Suppressor macrophage treated with lipopolysaccharide for 1 hour (primary cell): ENCODE measurements at places on chromosomes 6 and 20.

DNA sequence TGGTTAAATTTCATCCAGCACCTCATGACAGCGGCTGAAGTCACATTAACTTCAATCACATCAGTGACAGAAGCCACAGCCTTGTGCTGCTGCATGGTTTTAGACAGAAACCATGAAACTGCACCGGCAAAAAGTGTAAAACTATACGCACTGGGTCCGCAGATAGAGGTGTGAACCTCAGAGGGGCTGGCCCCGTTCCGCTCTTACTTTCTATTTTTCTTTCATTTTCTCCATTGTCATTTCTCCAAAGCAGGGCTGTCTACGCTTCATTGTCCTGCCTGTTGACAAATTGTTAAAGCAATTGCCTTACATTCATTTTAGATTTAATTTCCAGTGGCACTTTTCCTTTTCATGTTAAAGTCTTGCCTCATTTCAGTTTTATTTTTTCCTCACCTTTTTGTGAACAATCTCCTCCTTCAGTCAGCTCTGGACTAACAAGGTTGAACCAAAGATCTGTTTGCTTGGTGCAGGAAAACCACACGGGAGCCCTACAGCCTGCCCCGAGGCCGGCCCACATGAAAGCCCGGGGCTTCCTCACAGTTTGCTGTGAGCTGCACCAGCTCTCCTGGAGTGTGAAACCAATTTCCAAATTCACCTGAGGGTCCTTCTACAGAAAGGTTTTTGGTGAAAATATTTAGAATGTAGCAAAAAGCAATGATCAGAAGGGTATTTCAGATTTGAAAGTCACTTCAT, 63.7 kb downstream of the PRR18 start:
- DNase-seq, result no peak

- peak; percentile 76 for DNase-seq
Observed at GRCh38 chr6:27161946-27162603, 85.4 kb upstream of the PRSS16 start.

DNA sequence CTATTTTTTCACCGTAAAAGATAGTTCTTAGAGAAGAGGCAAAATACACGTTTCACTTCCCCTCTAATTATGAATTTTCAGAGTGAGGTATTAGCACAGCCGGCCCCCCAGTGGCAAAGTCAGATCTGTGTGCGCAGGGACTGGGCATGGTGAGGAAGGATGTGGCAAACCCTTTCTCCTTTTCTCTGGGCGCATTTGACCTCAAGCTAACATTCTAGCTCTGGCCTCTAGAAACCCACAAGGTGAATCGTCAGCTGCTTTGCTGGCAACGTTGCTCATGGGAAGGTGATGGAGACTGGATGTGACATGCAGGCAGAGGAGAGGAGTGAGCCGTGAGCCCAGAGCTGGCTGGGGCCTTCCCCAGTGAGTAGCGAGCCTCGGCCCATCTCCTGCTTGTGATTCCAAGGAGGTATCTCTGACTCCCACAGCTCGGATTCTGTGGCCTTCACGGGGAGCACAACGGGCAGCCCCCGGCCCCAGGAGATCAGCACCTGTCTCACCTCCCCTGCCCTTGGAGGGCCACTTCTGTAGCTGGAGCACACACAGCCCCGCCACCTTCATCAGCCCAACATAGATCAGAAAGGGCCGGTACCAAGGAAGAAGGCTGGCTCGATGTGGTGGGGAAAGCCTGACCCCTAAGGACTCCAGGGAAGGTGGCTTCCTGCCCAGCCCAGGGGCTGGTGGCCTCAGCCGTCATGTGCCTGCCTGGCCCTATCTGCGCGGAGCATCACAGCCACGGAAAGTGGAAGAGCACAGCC, 152.8 kb downstream of the TAF4 start:
- DNase-seq, result no peak

- peak; percentile 96 for DNase-seq
Observed at GRCh38 chr6:219641-220198, 72.6 kb upstream of the DUSP22 start.

GRCh38 chr20:49515586-49515985, 33.1 kb upstream of the KCNB1 start:
- DNase-seq, result no peak

DNA sequence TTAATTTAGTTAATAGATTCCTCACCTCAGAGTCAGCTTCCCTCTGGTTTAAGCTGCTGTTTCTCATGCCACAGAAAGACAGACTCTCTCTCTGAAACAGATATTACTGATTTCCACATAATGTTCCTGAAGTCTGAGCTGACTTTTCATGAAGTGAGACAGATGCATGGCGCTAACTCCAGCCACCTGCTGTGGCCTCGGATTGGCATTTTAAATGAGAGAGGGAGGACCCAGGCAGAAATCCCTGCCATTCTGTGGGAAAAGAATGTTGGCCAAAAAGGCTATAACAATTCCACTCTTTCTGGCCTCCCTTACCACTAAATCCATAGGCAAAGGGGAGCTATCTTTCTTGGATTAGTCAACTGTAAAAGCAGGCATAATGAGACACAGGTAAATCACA, 354.1 kb upstream of the CDH4 start:
- DNase-seq, result no peak

GRCh38 chr6:163118941-163119340, 295.6 kb upstream of the QKI start:
- DNase-seq, result no peak

DNA sequence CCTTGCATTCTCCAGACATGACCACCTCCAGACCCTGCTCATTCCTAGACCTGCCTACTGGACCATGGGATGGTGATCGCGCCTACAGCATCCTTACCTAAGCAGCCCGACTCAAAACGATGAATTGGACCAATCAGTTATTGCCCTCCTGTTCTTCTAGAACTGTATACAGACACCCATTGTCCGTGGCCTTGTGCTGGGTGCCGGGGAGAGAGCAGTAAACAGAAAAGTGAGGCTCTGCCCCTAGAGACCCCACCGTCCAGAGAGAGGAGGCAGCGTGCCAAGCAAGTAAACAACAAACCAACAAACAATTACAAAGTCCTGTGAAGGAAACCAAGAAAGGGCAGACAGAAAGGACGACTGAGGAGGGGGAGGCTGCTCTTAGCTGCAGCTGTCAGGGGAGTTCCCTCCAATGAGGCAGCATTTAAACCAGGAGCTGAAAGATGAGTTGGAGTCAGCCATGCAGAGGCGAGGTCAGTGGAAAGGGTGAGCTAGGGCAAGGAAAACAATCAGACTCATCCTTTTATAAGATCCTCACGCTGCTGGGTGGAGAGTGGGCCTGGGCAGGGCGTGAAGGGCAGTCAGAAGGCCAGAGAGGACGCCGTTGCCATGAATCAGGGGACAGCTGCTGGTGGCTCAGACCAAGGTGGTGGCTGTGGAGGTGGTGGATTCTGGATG, 37.6 kb upstream of the BLCAP start:
- DNase-seq, result no peak

GRCh38 chr6:109202409-109203264, 107.3 kb downstream of the CEP57L1 start:
- peak; percentile 24 for DNase-seq

GRCh38 chr6:35948725-35949124, 27.8 kb upstream of the SRPK1 start:
- DNase-seq, result peak; percentile 28

DNA sequence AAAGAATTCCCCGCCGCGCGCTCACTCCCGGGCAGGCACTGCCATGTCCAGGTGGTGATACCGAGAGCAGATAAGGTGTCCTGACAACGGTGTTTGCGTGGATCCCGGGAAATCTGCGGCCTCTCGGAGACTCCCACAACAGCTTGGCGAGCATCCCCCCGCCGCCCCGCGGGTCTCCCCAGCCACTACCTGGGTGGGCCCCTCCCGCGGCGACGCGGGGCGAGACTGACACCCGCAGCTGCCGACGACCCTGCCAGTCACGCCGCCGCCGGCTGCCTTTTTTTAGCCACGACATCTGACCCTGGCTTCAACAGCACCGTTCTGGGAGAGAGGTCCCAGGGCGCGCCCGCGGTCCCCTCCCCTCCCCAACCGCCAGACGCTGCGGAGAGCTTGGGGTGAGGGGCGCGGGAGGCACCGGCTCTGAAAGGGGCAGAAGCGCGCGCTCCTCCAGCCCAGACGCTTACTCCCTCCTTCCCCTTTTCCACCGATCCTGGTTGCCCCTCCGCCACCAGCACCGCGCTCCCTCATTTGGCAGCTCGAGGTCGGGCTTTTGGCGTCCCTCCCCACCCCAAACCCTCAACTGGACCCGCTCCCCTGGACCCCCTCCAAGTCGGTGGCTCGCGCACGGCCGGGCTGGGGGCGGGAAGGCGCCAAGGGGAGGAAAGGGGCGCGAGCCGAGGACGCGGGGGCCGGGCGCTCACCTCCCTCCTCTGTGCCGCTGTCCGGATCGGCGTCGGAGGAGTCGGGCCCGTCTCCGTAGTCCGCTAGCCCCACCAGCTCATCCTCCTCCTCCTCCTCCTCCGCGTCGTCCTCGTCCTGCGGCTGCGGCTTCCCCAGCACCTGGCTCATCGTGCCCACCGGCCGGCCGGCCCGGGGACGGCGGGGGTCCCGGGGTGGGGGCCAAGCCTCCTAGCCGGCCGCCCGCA, 665 bp downstream of the RRAGD start:
- DNase-seq, result peak; percentile 53

DNA sequence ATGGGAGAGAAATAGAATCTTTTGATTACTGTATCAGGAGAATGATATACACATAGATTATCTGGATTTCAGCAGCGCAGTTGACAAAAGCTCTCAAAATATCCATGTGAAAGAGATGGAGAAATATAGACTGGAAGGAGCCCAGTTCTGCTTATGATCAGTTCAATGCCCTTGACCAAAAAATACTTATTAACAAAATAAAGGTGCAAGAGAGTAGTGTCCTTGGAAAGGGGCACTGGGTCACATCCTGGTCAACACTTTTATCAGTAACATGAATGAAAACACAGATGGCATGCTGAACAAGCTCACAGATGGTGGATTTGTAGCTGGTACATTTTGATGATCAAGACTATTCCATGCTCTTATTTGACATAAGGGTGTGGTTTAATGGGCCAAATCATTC, 63.9 kb upstream of the PLEKHG1 start:
- no peak for DNase-seq

DNA sequence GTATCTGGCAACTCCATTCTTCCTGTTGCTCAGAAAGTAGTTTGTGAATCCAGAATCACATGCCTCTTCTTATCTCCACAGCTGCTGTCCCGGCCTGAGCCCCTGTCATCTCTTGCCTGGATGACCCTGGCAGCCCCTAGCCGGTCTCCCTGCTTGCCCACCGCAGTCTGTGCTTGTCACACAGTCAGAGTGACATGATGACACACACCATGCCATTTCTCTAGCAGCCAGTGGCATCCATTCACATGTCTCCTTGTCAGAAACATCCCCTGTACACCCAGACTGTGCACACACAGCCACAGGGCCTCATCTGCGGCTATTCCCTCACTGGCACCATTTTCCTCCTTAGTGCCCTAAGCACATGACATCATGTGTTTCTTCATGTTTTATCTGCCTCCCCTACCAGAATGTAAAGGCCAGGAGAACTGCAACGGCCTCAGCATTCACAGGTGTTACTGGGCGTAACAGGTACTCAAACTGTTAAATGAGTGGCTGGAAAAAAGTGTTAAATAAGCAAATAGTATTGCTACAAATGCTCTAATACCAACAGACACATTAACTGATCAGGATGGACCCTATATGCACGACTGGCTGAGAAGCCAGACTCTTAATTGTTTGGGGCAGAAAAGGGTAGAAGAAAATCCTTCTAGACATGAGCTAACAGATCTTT, 9.6 kb downstream of the ABHD12 start:
- no peak for DNase-seq

DNA sequence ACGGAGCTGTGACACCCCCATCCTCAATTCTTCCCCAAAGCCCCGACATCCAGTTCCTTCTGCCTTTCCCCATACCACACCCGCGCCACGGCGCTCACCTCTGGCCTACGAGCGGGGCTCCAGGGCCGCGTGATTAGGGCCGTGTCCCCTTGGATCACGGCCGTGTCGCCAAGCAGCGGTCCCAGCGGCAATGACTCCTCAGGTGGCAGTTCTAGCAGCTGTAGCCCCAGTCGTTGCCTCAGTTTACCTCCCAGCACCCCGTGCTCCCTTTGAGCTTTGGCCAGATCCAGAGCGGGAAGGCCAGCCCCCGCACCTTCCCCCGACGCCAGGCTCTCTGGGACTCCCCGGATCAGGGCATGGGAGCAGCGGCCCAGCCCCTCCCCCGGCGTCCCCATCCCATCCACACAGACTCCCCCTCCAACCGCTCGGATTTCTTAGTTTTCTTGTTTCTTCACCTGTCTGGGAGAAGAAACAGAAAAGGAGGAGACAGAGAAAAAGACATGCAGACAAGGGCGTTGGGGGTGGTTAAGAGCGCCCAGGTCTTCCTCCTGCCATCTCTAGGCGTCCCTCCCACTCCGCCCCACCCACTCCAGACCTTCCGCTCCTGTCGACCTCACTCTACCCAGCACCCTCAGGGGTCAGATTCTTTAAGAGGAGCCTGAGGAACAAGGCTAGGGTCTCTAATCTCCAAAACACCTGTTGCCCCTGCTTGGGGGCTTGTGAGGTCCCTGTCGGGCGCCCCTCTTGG, at the start of gene DDAH2:
Gene DDAH2 (minus strand): TSS at position 533 of the 748 bp plus-strand sequence. CDS start 138 bp downstream, at position 395.
- DNase-seq, result no peak

GRCh38 chr6:41021832-41022231, 17.2 kb downstream of the UNC5CL start:
- DNase-seq, result no peak

GRCh38 chr6:100116411-100117194, 122.6 kb upstream of the MCHR2 start:
- DNase-seq, result peak; percentile 38

DNA sequence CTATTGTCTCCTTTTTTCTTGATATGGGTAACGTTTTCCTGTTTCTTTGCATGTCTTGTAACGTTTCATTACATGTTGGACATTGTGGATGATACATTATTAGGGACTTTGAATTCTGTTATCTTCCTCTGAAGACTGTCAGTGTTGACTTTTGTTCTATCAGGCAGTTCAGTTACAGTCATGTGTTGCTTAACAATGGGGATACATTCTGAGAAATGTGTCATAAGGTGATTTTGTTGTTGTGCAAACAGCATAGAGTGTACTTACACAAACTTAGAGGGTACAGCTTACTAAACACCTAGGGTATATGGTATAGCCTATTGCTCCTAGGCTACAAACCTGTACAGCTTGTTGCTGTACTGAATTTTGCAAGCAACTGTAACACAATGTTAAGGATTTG, 64.7 kb downstream of the AK9 start:
- DNase-seq, result no peak

- DNase-seq, result no peak
Observed at GRCh38 chr6:2616811-2617210, 133.9 kb downstream of the MYLK4 start.

- no peak for DNase-seq
Observed at GRCh38 chr20:44730441-44730840, 15.2 kb upstream of the KCNK15 start.

DNA sequence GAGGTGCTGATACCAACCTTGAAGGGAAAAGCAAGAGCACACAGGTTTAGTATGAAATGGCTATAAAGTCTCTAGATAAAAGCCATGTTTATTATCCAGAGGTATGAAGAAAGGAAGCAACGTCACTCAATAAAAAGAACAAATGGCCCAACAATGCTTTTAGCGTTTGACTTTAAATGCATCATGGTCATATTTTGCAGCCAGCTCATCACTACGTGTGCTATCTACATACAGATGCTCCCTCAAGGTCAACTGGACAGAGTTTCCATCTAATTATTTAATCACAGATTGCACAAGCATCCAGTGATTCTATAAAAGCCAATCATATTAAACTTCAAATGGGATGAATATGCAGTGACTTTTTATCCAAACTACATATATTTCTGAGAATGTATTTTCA, 127.6 kb upstream of the SYNDIG1 start:
- DNase-seq, result no peak
